ENCODE measurements at places on chromosomes 7 and 10.

DNA sequence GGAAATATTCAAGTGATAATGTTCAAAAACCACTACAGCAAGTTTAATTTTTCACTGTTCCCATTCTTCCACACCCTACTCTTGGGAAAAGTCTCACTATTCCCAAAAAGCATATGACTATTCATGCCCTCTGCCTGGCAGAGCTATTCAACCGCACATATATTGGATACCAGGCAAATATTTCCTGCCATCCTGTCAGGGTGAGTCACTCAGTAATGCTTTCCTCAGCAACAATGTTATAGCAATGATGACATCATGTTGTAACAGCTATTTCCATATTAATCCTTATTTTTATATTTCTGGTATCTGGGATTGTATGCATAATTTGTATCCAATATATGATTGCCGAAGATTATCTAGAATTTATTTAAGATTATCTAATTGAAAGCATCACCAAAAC, 114.0 kb upstream of the PLXDC2 start:
- DNase-seq = no peak

DNA sequence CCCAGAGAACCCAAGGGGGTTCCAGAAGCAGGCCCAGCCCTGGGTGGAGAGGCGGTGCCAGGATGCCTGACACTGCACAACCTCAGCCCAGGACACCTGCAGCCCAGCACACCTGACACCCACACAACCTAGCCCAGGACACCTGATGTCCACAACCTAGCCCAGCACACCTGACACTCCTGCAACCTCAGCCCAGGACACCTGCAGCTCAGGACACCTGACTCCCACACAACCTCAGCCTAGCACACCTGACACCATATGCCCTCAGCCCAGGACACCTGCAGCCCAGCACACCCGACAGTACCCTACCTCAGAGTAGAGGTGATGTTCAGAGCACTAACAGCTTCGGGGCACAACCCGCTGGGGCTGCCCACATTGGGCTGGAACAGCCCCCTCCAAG, 87.3 kb downstream of the PAXIP1 start:
- DNase-seq = no peak

GRCh38 chr10:29681676-29682448, 47.1 kb upstream of the SVIL start:
- DNase-seq = peak; percentile 91

DNA sequence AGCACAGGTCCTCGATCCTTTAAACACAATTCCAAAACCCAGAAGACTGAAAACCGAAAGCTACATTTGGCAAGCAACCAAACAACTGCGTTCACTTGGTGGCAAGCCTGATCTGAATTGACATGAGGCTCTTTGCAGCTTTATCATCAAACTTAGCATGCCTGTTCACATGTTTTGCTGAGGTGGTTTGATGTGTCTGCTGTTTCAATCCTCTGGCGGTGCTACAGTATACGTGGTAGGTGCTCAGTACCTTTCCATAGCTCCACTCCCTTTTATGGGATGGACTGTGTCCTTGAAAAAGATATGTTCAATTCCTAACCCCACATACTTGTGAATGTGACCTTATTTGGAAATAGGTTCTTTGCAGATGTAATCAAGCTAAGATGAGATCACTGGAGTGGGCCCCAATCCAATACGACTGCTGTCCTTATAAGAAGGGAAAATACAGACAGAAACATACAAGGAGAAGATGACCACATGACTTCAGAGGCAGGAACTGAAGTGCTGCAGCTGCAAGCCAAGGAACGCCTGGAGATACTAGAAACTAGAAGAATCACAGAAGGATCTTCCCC, 33.4 kb downstream of the CCDC6 start:
- DNase-seq = no peak

- no peak for DNase-seq
These were observed 847.5 kb downstream of the LRMDA start for GRCh38 chr10:76278811-76279460.

DNA sequence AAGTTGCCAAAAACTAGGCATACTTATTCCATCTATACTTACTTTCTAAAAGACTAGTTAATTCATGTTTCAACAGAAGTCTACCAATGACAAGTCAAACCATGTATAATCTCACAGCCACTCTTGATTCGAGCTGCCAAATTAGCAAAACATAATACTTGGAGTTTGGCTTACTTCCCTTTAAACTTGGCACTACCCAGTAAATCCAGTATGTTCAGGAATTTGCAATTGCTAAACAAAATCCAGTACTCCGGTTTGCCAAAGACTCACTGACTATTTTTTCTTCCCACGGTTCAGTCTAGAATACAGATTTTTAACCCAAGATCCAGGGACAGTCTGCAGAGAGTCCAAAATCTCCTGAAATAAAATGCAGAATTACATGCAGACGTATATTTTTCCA, 4.6 kb downstream of the OAT start:
- DNase-seq = no peak

GRCh38 chr10:85993840-85994507, 372.6 kb downstream of the GRID1 start:
- DNase-seq = no peak

DNA sequence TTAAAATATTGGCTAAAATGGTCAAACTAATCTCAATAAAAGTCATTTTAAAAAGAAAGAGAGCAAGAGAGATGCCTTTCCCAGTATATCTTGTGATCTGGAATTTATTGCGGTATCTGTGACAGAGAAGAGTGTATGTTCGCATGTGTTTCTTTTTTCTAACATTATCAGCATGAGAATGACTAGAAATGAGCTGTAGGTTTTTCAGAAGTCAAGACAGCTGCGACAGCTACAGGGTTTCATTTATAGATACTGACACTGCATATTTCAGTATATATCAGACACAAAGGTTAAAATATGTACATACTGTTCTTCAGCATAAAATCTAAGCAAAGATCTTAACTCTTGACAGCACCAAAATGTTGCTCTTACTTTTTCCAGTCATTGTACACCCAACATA, 215.8 kb downstream of the JAZF1 start:
- no peak for DNase-seq

GRCh38 chr7:21771906-21772610, 173.6 kb downstream of the CDCA7L start:
- no peak for DNase-seq

DNA sequence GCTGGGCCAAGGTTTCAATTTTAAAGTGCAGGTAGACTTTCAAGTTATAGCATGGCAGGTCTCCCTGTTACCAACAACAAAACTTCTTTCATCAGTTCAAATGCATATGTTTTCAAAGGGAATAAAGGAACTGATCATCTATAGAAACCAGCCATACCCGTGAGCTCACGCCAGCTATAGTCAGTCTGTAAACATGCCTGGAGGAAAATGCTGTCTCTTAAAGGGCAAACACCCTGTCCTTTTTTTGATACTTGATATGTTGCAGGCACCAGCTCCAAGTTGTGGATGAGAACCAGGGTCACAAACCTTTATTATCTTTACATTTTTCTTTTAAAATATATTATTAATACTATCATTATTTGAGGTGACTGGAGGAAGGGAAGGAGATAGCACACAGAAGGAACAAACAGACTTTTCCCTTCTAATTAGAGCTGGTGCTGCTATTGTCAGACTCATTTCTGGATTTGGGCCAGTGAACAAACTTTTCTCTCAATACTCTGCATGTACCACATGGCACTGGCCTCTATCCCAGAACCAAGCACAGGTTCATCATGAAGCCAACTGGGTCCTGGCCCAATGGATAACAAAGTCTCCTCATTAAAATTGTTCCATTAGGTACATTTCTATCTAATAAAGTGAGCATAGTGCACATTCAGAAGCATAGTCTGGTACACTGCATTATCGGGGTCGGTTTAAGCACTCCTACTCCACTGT, 1102.4 kb downstream of the SORCS3 start:
- no peak for DNase-seq

DNA sequence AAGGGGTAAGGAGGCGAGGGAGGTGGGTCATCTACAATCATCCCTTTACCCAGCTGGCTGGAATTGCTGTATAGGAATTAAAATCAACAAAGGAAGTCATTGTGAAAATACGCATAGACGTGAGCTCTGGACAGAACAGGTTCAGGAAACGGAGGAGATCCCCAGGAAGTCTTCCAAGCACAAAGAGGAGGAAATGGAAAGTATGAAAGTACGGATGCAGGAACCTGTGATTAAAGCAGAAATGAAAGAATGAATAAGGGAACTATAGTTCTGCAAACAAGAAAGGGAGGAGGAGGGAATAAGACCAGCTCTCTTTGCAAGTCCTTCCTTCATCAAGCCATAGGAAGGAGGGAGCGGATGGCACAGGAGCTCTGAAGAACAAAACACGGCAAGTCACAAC, 61.8 kb downstream of the PYROXD2 start:
- no peak for DNase-seq

DNA sequence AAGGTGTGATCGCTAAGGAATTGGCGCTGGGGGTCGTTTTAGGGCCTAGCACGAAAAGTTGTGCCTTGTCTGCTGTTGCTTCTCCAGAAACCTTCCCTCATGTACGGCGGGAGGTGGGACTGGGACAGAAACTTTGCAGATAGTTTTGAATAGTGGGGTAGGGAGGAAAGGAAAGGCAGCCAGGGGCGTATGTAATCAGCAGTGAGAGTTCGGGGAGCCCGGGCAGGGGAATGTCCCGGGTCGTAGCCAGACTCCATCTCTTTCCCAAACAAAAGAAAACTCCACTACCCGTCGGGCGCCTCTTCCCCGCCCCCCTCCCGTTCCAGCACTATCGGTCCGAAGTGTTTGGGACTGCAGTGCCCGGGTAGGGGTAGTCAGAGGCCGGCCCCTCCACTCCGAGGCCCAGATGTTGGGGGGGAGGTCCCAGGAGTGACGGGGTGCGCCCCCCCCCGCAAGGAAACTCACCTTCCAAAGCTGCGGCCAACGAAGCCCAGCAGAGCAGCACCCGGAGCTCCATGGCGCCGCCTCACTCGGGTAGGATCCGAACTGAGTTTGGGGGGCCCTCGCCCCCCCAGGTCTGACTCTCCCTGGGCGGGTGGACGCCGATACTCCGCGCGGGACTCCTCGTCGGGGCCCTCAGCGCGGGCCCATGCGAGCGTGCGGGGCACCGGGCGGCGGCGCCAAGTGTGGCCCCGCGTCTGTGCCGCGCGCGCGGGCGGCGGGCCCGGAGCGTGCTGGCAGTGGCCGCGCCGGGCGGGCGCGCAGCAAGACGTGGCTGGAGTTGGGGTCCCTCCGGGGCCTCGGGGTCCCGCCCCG, 601 bp downstream of the EPHB4 start:
- DNase-seq = no peak

GRCh38 chr10:112379635-112380296, 5.8 kb downstream of the ACSL5 start:
- no peak for DNase-seq

Measured in cardiac septum (tissue), 1 donor.